ENCODE measurements at places on chromosomes 6 and 20. TPM values are rescaled to one million over a fixed set of nuclear protein-coding genes. Genes with fewer than 3 reads are reported as not detected.

MSH5 gene
- polyA plus RNA-seq, result 2.0 TPM

GRCh38 chr6:32982702-32983492, 14.5 kb downstream of the BRD2 start:
- H3K4me3 ChIP-seq, result no peak overlapping the region
- peaks cover 47% of the 10 kb centered on the region for H3K36me3 ChIP-seq
- no peak for DNase-seq
- H3K27ac ChIP-seq, result peak overlapping the region; percentile 29

CASS4 gene
- polyA plus RNA-seq, result 10.4 TPM

GRCh38 chr6:141548966-141549365, 583.8 kb upstream of the GJE1 start:
- H3K4me1 ChIP-seq, result no peaks in the 10 kb centered on the region
- H3K27ac ChIP-seq, result no peak overlapping the region
- no peaks in the 10 kb centered on the region for H3K27me3 ChIP-seq
- DNase-seq, result peak; percentile 21
- H3K4me3 ChIP-seq, result no peak overlapping the region

- no peak for DNase-seq
- no peaks in the 10 kb centered on the region for H3K36me3 ChIP-seq
- no peak overlapping the region for H3K27ac ChIP-seq
- H3K4me3 ChIP-seq, result no peak overlapping the region
- H3K27me3 ChIP-seq, result peaks cover 28% of the 10 kb centered on the region
Measured at GRCh38 chr6:90356012-90356421, 59.4 kb upstream of the BACH2 start.

DNA sequence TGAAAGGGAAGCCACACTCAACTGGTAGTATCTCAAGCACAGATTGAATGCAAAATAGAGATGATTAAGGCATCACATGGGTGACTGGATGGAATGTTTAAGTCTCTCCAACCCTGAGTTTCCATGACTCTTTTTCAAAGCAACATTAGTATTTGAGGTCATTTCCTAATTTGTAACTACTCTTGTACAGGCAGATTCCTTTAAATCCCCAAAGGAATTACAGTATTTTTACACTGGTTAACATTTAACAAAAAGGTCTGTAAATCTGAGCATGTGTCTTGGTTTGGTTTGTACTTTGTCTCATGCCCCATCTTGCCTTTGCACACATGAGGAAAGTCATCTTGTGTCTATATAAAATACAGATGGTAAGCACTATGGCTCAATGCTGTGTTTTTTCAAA, 15.1 kb downstream of the RMND1 start:
- no peaks in the 10 kb centered on the region for H3K27me3 ChIP-seq
- peaks cover 34% of the 10 kb centered on the region for H3K4me1 ChIP-seq
- peak overlapping the region; percentile 83 for H3K27ac ChIP-seq
- no peak overlapping the region for H3K4me3 ChIP-seq
- peak; percentile 87 for DNase-seq
- peaks cover 14% of the 10 kb centered on the region for H3K36me3 ChIP-seq

EDN3 gene
- polyA plus RNA-seq, result not detected

- H3K4me3 ChIP-seq, result no peak overlapping the region
- no peaks in the 10 kb centered on the region for H3K36me3 ChIP-seq
- no peak overlapping the region for H3K27ac ChIP-seq
- DNase-seq, result no peak
Measured at GRCh38 chr20:59178983-59179595, 15.5 kb downstream of the ZNF831 start.

SPEF1 gene
- polyA plus RNA-seq, result not detected

DNA sequence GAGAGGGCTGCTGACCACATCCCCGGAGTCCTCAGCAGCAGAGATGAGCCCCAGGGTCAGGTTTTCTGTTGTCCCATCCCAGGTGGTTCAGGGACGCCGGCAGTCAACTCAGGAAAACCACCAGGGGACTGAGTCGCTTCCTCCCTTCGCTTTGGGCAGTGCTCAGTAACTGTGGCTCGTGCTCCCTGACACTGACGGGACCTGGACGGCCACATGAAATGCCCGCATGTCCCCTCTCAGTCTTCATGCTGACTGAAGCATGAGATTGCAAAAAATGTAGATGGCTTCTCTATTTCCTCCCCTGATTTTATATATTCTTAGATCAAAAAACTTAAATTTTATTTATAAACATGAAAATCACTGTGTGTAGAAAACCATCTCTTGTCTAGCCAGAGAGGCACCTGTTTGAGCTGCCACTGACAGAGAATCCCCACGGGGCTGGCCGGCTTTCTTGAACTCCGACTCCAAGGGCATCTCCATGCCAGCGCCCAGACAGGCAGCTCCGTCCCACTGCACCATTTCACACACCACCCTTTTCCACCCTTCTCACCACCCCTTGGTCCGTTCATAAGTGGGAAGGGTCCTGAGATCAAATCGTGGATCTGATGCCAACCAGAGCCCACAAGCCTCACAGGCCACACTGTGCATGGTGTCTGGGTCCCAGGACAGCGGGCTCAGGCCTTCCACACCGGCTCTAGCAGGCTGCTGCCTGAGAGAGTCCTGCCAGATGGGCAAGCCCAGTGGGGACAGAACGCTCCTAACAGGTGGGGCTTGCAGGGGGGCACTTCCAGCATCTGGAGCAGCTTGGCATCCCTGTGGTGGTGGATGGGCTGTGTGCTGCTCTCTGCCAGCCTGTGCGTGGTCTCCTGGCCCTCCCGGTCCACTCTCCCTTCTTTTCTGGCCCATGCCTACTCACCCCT, 98.2 kb downstream of the SMOC2 start:
- no peaks in the 10 kb centered on the region for H3K36me3 ChIP-seq
- no peaks in the 10 kb centered on the region for H3K27me3 ChIP-seq
- DNase-seq, result no peak
- no peak overlapping the region for H3K4me3 ChIP-seq
- no peak overlapping the region for H3K27ac ChIP-seq
- H3K4me1 ChIP-seq, result no peaks in the 10 kb centered on the region

GDAP1L1 gene
- polyA plus RNA-seq, result not detected

RALGAPB gene
- polyA plus RNA-seq, result 9.8 TPM

DNA sequence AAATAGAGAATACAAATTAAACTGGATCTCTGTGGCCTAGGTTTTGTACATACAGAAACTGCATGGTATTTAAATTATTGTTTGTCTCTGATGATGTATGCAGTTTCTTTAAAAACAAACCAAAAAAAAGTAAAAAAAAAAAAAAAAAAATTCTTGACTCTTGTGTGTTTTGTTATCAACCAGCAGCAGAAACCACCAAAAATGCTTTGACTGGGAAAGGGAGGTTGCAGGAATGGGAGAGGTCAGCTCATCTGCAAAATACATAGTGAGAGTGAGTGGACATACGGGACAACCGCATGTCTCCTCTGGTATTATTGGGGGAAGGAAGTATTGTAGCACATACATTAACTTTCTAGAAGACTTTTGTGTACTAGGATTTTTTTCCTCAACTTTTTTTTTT, 38.0 kb downstream of the TBC1D7 start:
- H3K27ac ChIP-seq, result no peak overlapping the region
- no peaks in the 10 kb centered on the region for H3K4me1 ChIP-seq
- H3K36me3 ChIP-seq, result peaks cover 17% of the 10 kb centered on the region
- 0 out of 2 replicates have a peak, but pooled peaks cover 12% of the 10 kb centered on the region for H3K27me3 ChIP-seq

DNA sequence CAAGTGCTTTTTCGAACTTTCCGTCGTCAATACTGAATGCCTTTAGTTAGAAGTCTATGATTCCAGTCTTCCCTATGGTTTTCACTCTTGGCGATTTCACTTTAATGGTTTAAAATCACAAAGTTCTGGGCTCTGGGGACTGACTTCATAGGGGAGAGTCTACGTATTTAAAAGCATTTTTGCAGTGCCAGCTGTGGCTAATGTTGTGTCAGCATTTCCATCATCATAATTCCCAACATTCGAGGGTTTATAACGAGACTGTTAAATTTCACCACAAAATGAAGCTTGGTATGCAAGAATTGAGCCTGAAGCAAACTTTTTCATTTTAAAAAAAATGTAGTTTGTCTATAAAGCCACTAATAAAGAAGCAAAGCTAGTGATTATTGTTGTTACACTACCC, 242.7 kb downstream of the SOX4 start:
- H3K4me3 ChIP-seq, result no peak overlapping the region
- 0 out of 2 replicates have a peak, but pooled peaks cover 4% of the 10 kb centered on the region for H3K4me1 ChIP-seq
- H3K27ac ChIP-seq, result no peak overlapping the region
- no peaks in the 10 kb centered on the region for H3K36me3 ChIP-seq
- H3K27me3 ChIP-seq, result 0 out of 2 replicates have a peak, but pooled peaks cover 3% of the 10 kb centered on the region
- DNase-seq, result no peak

DNA sequence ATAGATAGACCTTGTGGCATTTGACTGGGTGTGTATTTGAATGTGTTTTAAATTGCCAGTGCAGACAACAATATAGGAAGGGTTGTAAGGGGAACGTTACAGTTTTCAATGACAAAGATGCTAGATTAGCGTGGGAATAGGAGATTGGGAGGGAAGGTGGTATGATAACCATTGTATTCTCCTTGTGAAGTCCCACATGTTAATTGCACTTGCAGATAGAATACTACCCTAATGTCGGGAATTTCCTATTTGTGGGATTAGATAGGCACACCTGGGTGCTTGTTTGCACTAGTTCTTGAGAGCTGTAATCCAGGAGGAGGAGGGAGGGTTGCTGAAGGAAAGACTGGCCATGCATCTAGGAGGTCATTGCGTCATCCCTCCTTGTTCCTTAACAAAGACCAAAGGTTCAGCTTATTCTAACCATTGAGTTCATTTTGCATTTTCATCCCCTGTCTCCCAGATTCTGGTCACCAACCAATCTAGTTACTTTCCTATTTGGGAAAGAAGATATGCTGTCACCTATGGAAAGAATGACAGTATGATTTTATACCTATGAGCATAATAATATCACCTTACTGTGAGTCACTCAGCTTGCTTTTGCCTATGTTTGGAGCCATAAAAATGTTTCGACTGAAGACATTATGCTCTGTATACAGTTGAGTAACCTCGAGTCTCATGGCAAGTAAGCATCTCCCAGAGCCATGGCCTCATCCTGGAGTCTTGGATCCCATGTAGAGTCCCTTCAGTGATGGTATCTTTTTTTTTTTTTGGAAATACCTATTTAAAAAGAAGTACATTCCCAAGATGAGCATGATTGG, 201.5 kb downstream of the DTNBP1 start:
- no peak overlapping the region for H3K4me3 ChIP-seq
- peaks cover 42% of the 10 kb centered on the region for H3K4me1 ChIP-seq
- no peaks in the 10 kb centered on the region for H3K27me3 ChIP-seq
- no peaks in the 10 kb centered on the region for H3K36me3 ChIP-seq
- H3K27ac ChIP-seq, result no peak overlapping the region
- no peak for DNase-seq

DNA sequence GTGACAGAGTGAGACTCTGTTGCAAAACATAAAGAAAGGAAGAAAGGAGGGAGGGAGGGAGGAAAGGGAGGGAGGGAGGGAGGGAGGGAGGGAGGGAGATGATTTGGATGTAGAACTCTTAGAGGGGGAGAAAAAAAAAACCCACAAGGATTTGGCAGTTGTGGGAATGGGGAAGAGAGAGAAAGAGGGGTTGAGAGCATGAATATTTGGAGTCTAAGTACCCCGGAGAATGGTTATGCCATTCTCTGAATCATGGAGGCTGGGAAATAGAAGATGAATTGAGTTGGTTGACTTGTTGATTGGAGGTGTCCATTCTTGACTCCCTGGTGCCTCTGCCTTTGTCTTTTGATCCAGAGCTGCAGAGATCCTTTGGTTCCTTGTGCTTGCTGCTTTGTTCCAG, 35.7 kb downstream of the RALY start:
- H3K36me3 ChIP-seq, result peaks cover 4% of the 10 kb centered on the region
- H3K27ac ChIP-seq, result no peak overlapping the region
- no peaks in the 10 kb centered on the region for H3K27me3 ChIP-seq

- peak overlapping the region; percentile 84 for H3K27ac ChIP-seq
- no peaks in the 10 kb centered on the region for H3K27me3 ChIP-seq
- H3K4me1 ChIP-seq, result peaks cover 67% of the 10 kb centered on the region
- H3K4me3 ChIP-seq, result peak overlapping the region; percentile 66
- no peaks in the 10 kb centered on the region for H3K36me3 ChIP-seq
Measured at GRCh38 chr6:142884214-142885035, 60.6 kb downstream of the HIVEP2 start.

ENPP3 gene
- not detected for polyA plus RNA-seq

RAB32 gene
- 239 TPM for polyA plus RNA-seq

DNA sequence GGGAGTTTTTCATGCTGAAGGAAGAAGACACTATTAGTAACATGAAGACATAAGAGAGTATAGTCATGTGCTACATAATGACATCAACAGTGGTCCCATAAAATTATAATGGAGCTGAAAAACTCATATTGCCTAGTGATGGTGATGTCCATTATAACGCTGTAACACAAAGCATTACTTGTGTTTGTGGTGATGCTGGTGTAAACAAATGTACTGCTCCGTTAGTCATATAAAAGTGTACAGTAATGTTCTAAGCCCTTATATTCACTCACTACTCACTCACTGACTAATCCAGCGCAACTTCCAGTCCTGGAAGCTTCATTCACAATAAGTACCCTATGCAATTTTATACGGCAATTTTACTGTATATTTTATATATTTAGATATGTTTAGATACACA, 26.8 kb upstream of the ASF1A start:
- no peaks in the 10 kb centered on the region for H3K27me3 ChIP-seq
- H3K4me1 ChIP-seq, result peaks cover 6% of the 10 kb centered on the region
- no peak overlapping the region for H3K4me3 ChIP-seq
- no peak for DNase-seq
- no peaks in the 10 kb centered on the region for H3K36me3 ChIP-seq

DNA sequence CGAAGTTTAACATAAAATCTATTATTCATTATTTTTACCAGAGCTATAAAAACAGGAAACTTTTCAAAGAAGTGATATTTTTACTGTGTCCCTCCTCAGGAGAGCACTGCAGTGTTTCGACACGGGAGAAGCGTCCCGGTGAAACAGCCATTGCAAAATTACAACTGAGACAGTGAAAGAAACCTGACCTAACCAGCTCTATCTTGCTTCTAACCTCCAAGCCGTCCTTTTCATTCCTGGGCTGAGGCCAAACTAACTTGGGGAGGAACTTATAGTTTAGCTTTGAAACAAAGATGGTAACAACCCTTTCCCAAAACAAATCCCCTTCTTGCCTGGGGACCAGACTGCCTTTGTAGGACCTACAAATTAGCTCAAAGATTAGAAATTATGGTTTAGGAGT, 79.2 kb downstream of the WDR27 start:
- no peak overlapping the region for H3K4me3 ChIP-seq
- peaks cover 32% of the 10 kb centered on the region for H3K4me1 ChIP-seq
- DNase-seq, result no peak
- H3K27me3 ChIP-seq, result no peaks in the 10 kb centered on the region

ZSCAN31 gene
- polyA plus RNA-seq, result 0.84 TPM

DNA sequence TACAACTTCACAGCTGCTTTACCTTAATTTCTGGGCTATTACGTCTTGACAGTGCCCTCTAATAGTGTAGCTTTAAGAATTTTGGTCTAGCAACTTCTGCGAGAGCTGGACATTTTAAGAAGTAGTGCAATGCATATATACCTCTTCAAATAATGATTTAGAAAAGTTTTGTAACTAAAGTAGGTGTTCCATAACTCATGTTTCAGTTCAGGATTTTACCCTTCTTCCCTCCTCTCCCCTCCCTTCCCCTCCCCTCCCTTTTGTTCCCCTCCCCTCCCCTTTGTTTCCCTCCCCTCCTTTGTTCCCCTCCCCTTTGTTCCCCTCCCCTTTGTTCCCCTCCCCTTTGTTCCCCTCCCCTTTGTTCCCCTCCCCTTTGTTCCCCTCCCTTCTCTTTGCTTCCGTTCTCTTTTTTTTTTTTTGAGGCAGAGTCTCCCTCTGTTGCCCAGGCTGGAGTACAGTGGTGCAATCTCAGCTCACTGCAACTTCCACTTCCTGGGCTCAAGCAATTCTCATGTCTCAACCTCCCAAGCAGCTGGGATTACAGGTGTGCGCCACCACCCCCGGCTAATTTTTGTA, 28.8 kb upstream of the TRAM2 start:
- no peaks in the 10 kb centered on the region for H3K27me3 ChIP-seq
- H3K27ac ChIP-seq, result no peak overlapping the region
- DNase-seq, result no peak
- no peak overlapping the region for H3K4me3 ChIP-seq
- peaks cover 28% of the 10 kb centered on the region for H3K4me1 ChIP-seq
- H3K36me3 ChIP-seq, result no peaks in the 10 kb centered on the region

All from GM23248 (cell line).